ENCODE measurements at places on chromosomes 16 and 17.

- no peak for DNase-seq
Measured at GRCh38 chr16:7231762-7232161, 100.9 kb upstream of the RBFOX1 start.

DNA sequence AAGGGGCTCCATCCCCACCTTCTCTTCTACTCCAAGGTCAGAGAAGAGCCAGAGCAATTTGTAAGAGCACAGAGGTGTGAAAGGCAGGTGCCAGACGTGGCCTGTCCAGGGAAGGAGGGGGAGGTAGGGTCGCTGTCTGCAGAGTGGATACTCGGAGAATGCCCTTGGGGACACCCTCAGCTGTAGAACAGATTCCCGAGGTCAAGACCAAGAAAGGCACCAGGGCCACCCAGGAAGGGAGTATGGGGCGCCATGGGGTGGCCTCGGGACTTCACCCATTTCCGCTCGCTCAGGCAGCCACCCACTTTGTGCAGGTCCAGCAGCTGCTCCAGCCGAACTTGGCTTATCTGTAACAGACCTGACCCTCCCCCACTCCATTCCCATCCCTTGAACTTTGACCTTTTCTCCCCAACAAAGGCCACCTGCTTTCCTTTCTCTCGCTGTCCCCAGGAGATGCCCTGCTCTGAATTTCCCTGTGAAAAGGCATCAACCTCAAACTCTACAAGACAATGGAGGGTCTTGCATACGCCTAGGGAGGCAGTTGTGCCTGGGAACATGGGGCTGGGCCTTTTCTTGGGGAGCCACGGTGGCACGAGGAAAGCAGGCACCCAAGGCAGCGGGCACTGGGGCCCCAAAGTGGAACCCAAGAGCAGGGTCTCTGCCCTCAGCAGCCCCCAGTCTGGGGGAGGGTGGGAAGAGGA is 11.3 kb upstream of the AXIN2 start:
- DNase-seq, result no peak

GRCh38 chr17:50222922-50223321 is 21.5 kb upstream of the COL1A1 start:
- no peak for DNase-seq

- DNase-seq, result no peak
Measured at GRCh38 chr17:35129973-35130351, 8.5 kb downstream of the FNDC8 start.

GRCh38 chr16:77590707-77591106 is 131.6 kb upstream of the NUDT7 start:
- DNase-seq, result no peak

DNA sequence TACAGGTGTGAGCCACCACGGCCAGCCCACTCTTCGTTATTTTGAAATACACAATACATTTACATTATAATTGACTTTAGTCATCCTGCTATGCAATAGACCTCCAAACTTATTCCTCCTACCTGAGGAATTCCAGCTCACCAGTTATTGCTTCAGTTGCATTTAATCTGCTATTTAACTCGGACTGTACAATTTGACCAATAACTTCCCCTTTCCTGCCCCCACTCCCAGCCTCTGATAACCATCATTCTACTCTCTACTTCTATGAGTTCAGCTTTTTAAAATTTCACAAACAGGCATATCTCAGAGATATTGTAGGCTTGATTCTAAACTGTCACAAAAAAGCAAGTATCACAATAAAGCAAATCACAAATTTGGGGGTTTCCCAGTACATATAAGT is 157.0 kb downstream of the COPRS start:
- DNase-seq, result no peak
